Spleen (tissue), 13 donors: ENCODE measurements at places on chromosomes 3 and 15. TPM values are rescaled to one million over a fixed set of nuclear protein-coding genes. Genes with fewer than 3 reads are reported as not detected.

Gene NXPE3
- total RNA-seq, result 29.1 TPM

GRCh38 chr3:131645638-131646037 lies 142.9 kb upstream of the MRPL3 start:
- DNase-seq, result no peak

Gene IMPG2
- 0.58 TPM for total RNA-seq

DNA sequence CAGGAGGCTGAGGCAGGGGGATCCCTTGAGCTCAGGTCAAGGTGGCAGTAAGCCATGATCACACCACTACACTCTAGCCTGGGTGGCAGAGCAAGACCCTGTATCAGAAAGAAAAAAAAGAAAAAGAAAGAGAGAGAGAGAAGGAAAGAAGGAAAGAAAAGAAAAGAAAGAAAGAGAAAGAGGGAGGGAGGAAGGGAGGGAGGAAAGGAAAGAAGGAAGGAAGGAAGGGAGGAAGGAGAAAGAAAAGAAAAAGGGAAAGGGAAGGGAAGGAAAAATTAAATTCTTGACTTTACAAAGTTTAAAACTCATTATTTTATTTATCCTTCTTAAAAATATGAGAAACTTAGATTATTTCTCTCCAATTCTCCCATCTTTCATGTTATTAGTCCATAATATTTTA lies 17.1 kb upstream of the IDH2 start:
- DNase-seq, result no peak

Gene CXCR6
- 14.8 TPM for total RNA-seq

Gene GPR160
- 52.2 TPM for total RNA-seq

Gene CMTM8
- 2.2 TPM for total RNA-seq

GRCh38 chr3:197957790-197958133 lies 2.3 kb upstream of the LMLN start:
- DNase-seq, result no peak

GRCh38 chr3:144361002-144361401 lies 389.4 kb downstream of the DIPK2A start:
- DNase-seq, result no peak

Gene TRIM59
- 11.4 TPM for total RNA-seq

- DNase-seq, result no peak
Observed at GRCh38 chr15:101092156-101092866, 159.5 kb downstream of the CHSY1 start.

Gene CGNL1
- total RNA-seq, result 0.20 TPM

GRCh38 chr3:149180057-149180573 lies 41.5 kb downstream of the CP start:
- no peak for DNase-seq
